ENCODE measurements at places on chromosomes 2 and 18.

DNA sequence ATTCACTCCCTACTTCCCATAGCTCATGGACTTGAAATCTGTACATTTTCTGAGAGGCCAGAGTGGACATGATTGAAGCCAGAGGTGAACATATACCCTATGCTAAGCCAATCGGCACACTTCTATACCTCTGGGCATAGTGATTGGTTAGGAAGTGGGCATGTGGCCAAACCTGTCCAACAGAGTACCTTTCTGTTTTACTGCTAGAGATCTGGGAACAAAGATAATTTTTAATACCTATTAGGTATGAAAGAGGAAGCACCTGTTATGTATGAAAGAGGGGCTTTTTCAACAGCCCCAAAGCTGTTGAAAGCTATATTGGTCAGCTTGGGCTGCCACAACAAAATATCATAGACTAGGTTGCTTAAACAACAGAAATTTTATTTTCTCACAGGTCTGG, 27.7 kb downstream of the METTL8 start:
- DNase-seq, result no peak

DNA sequence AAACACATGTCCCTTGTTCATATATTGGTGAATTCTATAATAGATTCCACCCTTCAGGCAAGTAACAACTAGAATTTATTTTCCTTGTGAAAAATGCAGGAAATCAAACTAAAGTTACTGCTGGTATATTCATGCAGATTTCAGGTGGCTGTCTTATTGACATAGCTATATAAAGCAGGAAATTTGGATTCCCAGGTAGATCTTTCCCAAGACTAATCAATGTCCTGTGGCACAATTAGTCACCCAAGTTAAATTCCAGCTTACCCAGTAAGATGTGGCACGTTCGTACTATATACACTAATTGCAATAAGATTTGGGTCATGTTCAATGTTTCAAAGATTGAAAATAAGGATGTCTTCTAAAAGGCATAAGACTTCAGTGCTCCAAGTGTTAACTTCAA, 42.0 kb downstream of the MYO5B start:
- no peak for DNase-seq

DNA sequence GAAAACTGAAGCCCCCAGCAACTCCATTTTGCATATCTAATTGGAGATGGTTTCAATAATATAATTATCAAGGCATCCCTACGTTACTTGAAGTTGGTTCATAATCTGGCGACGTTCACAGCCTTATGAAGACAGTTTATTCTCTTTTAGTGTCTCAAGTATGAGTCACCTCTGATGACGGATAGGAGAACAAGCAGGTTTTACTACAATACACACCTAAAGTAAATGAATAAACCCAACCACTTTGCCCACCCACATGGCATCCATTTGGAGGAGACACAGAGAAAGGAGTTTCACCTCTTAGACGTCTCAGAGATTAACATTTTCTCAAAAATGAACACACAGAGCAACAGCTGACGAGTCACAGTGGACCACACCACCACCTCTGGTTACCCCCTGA, 40.8 kb downstream of the BCL11A start:
- DNase-seq, result no peak

DNA sequence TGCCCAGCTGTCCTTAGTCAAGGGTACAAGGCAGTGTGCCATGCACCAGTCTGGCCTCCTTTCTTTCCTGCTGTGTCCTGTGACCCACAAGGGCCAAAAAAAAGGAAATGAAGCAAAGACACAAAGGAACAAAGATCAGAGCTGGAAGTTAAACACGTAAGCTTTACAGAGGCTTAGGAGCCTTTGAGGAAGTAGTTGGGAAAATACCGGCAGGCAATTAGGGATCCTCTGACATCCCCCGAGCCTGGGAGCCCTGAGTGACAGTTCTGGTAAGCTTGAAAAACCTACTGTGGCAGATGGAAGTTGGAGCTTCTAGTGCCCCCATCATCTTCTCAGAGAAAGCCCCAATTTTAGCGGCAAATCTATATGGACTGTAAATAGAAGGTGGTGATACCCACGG, 78.5 kb downstream of the SPRED2 start:
- DNase-seq, result no peak

- DNase-seq, result no peak
Observed at GRCh38 chr2:183740241-183740640, 616.0 kb downstream of the NUP35 start.

DNA sequence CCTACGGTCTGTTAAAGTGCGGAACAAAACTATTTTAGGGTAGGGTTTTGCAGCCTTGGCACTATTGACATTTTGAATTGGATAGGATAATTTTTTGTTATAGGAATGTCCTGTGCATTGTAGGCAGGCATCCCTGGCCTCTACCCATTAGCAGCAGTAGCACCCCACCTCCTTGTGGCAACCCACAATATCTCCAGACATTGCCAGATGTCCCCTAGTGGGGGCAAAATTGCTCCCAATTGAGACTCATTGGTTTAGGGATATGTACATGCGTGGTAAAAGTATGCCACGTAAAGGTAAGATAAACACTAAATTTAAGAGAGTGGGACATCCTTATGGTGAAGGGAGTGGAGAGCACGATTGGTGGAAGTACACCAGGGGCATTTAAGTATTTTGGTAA, 4.6 kb downstream of the MIB1 start:
- peak; percentile 7 for DNase-seq

GRCh38 chr2:61125123-61125710, 36.8 kb upstream of the C2orf74 start:
- no peak for DNase-seq

DNA sequence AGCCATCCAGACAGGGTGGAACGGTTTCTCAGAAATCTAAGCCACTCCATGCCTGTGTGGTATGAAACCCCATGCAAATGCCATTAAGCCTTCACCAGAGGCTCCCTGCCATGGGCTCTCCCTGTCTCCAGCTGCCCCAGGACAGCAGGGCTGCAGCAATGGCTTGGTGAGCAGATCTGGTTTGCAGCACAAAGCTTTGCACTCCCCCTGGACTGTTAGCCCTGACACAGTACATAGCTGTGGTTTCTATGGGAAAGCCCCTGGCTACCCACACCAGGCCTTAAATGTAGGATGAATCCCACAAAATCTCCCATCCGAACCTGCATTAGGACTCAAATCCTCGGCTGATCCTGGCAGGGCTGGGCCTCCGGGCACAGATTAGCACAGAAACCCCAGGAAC, 291.6 kb downstream of the TNS1 start:
- no peak for DNase-seq

GRCh38 chr2:96591054-96591453, 47.1 kb downstream of the KANSL3 start:
- DNase-seq, result no peak

- DNase-seq, result no peak
Observed at GRCh38 chr2:212640428-212640827, 101.8 kb upstream of the ERBB4 start.

- no peak for DNase-seq
Observed at GRCh38 chr2:168568476-168569267, 112.6 kb downstream of the CERS6 start.

DNA sequence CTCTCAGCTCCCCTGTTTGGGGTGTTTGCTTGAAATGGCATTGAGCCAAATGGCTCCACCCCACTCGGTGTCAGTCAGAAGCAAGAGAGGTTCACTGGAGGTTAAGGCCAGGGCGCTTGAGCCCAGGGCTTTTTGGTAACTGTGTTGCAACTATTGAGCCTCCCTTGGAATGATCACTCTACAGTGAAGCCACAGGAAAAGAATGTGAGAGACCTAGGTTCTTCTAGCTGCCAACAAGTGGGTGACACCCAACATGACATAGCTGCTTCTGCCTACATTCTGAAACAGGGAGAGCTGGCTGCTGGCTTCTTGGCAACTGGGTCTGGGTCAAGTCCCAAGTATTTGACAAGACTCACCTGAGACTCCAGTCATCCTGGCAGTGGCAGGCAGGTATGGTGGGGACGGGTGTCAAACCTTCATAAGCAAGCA, 7.1 kb upstream of the GRHL1 start:
- no peak for DNase-seq

DNA sequence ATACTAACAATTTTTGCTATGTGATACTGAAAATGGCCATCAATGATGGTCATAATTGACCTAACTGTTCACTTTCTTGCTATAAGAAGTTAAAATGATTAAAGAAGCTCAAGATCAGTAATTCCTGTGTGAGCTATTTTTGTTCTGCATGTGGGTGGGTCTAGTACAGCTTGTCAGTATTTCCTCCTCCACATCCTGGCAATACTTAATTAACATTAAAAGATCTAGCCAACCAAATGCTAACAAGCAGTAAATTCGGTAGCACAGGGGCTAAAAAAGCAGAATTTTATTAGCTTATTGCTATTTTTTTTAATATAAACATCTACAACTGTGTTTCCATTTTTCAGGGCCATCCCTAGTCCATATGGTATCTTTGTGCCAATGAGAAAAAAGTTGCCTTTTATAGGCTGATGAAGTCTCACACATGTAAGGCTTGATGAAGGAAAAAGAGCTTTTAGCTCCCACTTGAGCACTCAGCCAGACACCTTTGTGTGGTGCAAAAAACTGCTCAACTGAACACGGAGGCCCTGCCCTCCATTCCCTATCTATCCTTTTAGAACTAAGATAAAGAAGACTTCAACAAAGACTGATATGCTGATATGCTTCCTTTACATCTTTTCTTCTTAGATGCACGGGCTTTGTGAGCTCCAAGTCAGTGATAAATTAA, 4.9 kb upstream of the PNO1 start:
- no peak for DNase-seq

- no peak for DNase-seq
Observed at GRCh38 chr18:74356959-74357358, 41.3 kb downstream of the C18orf63 start.

- no peak for DNase-seq
Observed at GRCh38 chr2:26067980-26068507, 34.2 kb downstream of the RAB10 start.

GRCh38 chr18:3358310-3358709, 91.7 kb upstream of the TGIF1 start:
- no peak for DNase-seq

Measured in CD4-positive, alpha-beta T cell treated with Interleukin-12 subunit alpha and Interleukin-12 subunit beta, for 1 hour (primary cell).